ENCODE measurements at places on chromosomes 12 and 14. TPM values are rescaled to one million over a fixed set of nuclear protein-coding genes. Genes with fewer than 3 reads are reported as not detected.

The KLRC4 gene
- total RNA-seq: 0.75 TPM

The PRB2 gene
- total RNA-seq: not detected

The PLA2G1B gene
- total RNA-seq: not detected

The SPTB gene
- total RNA-seq: 0.41 TPM

The SCN8A gene
- 1.5 TPM for total RNA-seq

The CEBPE gene
- total RNA-seq: 0.34 TPM

- DNase-seq: no peak
These were observed 93.7 kb upstream of the PRICKLE1 start for GRCh38 chr12:42683266-42683665.

- no peak for DNase-seq
These were observed 2.4 kb downstream of the ATF7 start for GRCh38 chr12:53623548-53624385.

DNA sequence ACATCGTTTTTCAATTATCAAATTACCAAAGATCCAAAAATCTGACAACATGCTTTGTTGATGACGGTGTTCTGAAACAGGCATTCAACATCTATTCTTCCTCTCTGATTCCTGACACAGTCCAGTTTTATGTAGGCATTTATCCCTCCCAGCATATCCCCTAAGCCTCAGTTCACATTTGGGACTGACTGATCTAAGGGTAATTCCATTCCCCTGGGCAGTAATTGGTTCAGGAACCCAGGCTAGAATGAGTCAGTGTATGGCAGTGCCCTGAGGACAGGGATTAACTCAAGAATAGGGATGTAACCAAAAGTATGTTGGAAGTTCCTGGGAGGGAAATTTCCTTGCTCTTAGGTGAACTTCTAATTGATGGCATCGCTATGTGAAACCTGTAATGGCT is 10.3 kb upstream of the PCNX1 start:
- no peak for DNase-seq

DNA sequence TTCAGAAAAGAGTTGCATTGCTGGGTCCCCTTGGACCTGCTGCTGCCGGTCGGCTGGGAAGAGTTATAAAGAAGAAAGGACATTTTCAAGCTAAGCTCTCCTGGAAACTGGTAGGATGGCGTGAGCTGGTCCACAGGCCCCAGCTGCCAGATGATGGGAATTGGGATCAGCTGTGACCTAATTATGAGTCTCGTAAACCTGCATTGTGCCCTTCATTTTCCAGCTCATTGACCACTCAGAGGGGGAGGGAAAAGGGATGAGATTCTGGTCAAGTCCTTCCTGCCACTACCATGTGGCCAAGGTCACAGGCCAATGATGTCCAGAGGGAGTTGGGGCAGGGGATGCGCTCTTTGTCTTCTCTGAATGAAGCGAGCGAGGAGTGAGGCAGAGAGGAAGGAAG is 320.9 kb downstream of the NRXN3 start:
- no peak for DNase-seq

- no peak for DNase-seq
These were observed 13.8 kb downstream of the CBLN3 start for GRCh38 chr14:24415421-24416253.

- DNase-seq: no peak
These were observed 17.4 kb downstream of the ISCA2 start for GRCh38 chr14:74510959-74511409.

GRCh38 chr12:15044471-15044870 is 71.6 kb downstream of the PDE6H start:
- no peak for DNase-seq

- no peak for DNase-seq
These were observed 84.1 kb downstream of the IGF1 start for GRCh38 chr12:102396276-102396675.

GRCh38 chr12:50839042-50839441 is 3.7 kb upstream of the TMPRSS12 start:
- no peak for DNase-seq

DNA sequence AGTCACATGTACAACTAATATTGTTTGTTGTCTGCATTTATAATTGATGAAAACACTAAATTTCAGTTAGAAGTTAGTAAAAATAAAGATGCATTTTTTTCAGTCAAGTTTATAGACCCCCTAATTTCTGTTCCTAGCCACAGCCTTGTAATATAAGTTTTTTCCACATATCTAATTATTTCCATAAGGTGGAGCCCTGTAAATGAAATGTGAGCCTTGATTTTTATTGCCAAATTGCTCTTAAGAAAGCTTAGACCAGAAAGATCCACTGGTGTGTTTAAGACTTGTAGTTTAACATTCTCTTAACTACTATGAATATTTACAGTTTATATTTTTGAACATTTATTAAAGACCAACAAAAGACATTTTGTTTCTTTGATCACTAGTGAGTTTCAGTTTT is 322.1 kb upstream of the RGS6 start:
- DNase-seq: no peak

GRCh38 chr12:93019975-93020630 is 91.0 kb upstream of the EEA1 start:
- DNase-seq: no peak

- DNase-seq: no peak
These were observed 197.5 kb upstream of the FLRT2 start for GRCh38 chr14:85332401-85332800.

GRCh38 chr14:22479132-22479531 is 109.9 kb downstream of the DAD1 start:
- DNase-seq: no peak

DNA sequence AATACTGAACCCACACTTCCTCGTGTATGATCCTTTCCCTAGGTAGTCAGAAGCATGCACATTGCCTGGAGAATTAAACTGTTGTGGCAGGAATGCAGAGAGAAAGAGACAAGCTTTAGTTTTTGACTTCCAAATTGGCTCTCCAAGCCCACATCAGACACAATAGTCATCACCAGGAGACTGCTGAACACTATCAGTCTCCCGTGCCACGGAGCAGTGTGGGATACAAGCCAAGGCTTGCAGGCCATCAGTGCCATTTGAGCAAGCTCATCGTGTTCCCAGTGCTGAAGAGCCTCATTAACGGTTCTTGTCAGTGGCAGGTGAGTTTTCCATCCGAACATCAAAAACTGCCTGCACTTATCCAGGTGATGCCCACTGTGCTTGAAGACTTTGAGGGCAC is 410.8 kb downstream of the NAV3 start:
- DNase-seq: no peak
